ENCODE measurements at places on chromosomes 12 and 14.

DNA sequence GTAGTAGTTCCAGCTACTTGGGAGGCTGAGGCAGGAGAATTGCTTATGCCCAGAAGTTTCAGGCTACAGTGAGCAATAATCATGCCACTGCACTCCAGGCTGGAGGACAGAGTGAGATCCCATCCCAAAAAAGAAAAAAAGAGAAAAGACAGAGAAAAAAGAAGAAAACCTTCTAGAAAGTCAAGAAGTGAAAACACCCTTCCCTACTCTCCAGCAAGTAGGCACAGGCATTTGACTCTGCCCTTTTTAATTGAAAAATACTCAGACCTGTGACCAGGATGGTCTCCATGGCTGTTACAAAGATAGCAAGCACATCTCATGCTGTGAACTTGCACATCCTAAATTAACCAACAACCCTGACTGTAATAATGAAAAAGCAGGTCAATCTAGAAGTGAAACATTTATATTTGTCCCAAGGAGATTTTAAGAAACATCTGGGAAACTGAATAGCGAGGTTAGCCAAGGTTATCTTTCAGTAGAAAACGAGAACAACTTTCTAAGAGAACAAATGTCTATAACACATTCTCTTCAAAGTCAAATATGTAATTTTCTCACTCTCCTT is 2.0 kb downstream of the TMTC1 start:
- no peak for DNase-seq

- no peak for DNase-seq
These were observed 117.3 kb upstream of the LMNTD1 start for GRCh38 chr12:25670076-25671055.

- no peak for DNase-seq
These were observed 5.4 kb downstream of the TMEM117 start for GRCh38 chr12:43841253-43841652.

DNA sequence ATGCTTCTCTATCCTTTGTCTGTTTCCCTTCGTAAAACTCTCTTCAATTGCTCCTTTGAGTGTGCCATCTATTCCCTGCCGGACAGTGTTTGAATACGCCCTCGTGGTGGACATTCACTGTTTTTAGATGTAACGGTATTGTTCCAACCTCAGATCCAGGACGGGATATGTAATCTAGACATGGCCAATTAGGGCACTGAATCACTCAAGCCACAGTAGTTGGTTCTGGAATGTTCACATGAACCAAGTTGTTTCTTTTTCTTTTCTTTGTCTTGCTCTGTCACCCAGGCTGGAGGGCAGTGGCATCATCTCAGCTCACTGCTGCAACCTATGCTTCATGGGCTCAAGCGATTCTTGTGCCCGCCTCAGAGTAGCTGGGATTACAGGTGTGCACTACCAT is 204.2 kb upstream of the PLXNC1 start:
- DNase-seq: no peak

DNA sequence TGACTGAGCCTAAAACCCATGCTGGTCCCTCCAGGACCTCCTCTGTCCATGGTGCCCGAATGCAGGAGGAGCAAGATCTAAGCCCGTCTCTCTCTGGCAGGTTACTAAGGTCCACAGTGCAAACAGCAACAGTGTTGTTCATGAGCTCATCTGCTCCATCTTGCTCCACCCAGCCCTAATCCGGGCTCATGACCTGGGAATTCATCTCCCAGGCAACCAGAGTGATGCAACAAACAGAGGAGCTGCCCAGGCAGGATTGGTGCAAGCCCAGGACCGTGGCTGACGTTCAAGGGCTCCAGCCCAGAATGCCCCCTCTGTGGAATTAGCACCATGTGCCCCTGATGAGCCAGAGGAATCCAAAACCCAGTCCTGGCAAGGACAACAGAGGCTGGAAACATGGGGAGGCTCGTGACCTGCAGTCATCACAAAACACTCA is 29.9 kb downstream of the HSPB8 start:
- DNase-seq: no peak

GRCh38 chr14:104481323-104481722 is 98.2 kb upstream of the C14orf180 start:
- DNase-seq: no peak

DNA sequence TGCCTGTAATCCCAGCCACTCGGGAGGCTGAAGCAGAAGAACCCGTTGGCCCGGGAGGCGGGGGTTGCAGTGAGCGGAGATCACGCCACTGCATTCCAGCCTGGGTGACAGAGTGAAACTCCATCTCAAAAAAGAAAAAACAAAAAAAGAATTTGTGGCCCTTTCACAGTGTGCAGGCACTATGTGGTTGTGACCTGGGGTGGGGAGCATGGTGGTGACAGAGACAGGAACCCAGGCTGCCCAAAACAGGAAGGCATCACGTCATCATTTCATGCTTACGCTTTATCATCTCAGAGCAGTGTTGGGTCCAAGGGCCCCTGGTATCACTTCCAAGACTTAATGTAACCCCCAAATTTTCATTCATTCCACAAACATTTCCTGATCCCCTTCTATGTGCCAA is 175.7 kb upstream of the GSC start:
- no peak for DNase-seq

- DNase-seq: no peak
These were observed 88.6 kb upstream of the TMEM233 start for GRCh38 chr12:119505001-119505400.

- DNase-seq: no peak
These were observed 136.1 kb upstream of the RAP1B start for GRCh38 chr12:68474467-68475204.

- DNase-seq: peak; percentile 89
These were observed 69.2 kb upstream of the ETV6 start for GRCh38 chr12:11580125-11580751.

- peak; percentile 79 for DNase-seq
These were observed 47.3 kb upstream of the MED13L start for GRCh38 chr12:116324654-116325335.

- peak; percentile 51 for DNase-seq
These were observed 82.3 kb downstream of the SSPN start for GRCh38 chr12:26277506-26278246.

DNA sequence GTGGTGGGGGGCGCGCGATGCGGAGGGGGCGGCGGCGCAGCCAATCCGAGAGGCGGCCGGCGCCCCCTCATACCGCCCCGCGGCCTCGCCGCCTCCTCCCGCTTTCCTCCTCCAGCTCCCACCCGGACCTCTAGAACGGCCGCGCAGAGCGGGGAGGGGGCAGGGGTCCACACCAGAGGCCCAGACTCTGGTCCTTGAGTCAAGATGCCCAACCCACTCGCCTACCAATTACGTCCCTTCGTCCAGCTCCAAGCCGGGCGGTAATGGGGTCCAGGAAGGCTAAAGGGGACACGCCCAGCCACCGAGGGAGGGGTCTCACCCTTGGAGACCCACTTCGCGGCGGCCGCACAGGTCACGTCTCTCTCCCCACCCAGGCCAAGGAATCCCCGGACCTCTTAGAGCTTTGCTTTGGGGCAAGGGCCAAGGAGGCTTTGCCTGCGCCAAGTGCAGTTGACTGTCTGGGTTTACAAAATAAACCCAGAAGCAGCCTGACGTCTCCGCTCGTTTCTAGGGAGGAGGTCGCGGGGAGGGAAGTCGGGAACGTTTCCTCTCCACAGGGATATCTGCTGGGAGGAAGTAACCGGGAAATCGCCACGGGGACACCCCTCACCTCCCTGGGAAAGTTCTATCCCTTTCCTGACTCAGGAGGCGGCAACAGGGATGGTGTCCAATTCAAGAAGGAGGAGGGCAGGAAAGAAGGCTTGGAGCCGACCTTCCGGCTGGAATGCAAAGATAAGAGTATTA is 394 bp upstream of the AMIGO2 start:
- DNase-seq: peak; percentile 32

GRCh38 chr14:36313898-36314297 is 6.5 kb downstream of the MBIP start:
- DNase-seq: peak; percentile 15

- DNase-seq: no peak
These were observed 115.7 kb downstream of the PCNX1 start for GRCh38 chr14:71022939-71023338.

DNA sequence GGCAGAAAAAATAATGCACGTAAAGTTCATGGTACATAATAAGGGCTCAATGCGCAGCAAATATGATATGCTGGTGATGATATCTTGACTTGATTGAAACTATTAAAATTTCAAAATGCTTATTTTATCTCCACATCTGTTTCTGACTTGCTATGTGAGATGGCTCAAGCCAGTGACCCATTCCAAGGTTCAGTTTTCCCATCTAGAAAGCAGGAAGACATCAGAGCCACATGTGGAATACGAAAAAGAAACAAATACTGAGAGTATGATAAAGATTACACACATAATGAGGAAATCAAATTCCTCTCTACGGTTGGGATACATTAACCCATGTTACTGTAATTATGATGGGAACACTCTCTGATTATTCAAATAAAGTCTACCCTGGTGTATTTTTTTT is 24.0 kb upstream of the TSPAN11 start:
- no peak for DNase-seq

DNA sequence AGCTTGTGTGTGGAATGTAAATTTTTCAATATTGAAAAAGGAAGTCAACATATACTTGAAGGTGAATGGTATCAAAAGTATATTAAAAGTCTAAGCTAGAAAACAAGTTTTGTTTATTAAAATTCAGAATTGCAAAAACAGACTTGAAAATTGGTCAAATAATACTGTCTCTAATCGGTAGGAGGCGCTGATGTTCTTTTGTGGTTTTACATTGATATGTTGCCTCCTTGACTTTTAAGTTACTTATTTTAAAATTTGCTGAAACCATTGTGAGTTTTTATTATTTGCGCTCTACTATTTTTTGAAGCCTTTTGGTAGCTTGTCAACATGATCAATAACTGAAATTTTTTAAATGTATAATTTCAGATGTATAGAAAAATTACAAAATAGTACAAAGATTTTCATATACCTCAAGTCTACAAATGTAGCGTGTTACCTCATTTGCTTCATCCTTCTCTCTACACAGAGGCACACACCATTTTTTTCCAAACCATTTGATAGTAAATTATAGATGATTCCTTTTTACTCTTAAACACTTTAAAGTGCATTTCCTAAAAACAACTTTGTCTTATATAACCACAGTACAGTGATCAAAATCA is 6.9 kb downstream of the RTRAF start:
- DNase-seq: peak; percentile 16

DNA sequence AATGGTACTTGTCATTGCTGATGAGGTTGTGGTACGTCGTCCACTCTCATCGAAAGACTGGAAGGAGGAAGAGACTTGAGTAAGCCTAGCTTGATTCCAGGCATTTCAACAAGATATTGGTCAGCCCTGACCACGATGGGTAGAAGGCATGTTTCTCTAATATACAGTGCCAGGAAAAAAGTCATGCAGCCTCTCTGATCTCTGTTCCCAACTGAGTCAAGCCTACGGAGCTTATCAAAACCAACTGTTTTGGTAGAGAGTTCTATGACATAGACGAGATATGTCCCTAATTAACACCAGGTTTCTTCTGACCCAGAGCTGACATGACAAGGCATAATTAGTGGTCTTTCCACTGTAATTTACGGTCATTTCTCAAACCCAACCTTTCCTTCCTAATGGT is 58.5 kb downstream of the NIN start:
- DNase-seq: no peak

- no peak for DNase-seq
These were observed 215.8 kb upstream of the DIO2 start for GRCh38 chr14:80427101-80427500.

DNA sequence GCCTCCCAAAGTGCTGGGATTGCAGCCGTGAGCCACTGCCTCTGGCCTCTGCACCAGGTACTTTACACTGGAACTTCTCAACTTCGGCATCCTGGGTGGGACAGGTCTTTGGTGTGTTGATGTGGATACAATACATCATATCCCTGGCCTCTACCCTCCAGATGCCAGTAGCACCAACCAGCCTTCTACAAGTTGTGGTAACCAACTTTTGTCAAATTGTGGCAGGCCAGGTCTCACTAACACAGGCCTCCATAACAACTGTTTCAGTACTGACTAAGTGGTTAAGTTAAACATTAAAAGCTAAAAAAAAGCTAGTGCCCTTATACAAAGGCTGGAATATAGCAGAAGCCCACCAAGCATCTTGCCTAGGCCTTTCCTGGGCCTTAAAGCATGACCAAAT is 232.9 kb downstream of the PCNX1 start:
- DNase-seq: no peak

DNA sequence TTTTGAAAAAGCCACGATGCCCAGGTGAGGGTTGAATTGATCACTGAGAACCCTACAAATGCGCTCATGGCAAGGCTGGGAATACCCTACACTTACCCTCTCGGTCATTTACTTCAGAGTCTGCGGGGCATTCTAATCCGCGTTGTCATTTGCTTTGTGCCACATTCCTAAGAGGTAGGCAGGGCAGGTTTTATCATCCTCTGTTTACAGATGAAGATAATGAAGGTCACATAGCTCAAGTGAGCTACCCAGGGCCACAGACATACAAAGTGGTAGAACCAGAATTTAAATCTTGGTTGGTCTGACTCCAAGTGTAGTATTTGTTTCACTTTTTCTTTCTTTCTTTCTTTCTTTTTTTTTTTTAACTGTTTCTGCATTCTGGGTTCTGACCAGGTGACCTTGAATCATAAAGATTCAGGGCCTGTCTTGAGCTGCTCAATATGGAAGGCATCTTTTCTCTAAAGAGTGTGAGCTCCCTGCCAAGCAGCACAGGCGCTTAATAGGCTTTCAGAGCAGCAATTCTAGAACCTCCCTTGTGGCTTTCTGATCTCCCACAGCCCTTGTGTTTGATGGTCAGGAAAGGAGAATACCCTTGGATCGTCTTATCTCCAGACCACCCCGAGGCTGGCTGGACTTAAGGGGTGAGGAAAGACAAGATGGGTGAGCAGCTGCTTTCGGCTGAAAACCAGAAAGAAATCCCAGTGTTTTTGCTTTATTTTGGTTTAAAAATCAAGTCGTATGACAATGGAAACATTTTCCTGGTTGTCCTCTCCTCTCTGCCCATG is 662 bp upstream of the BATF start:
- no peak for DNase-seq

DNA sequence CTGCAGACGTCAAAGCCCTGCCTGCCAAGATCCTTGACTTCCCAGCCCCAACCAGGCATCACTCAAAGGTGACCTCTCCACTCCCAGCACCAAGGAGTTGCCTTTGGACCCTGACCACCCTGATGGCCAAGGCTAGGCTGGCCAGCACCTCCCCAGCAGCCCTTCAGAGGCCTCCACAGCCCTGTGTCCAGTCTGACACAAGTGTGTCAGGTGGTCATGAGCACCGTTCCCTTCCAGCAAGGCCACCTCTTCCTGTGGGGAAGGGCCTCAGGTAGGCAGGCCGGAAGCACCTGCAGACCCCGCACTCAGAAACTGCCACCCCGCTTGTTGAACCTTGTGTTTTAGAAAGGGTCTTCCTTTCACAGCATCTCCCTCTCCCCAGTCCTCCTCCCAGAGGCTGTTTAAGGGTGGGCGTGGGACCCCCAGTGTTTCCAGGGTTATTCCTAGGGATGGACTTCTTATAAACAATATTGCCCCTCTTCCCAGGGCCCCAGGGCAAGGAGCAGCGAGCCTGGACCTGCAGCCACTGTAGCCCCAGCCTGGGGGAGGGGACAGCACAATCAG is 13.2 kb upstream of the INF2 start:
- DNase-seq: no peak

DNA sequence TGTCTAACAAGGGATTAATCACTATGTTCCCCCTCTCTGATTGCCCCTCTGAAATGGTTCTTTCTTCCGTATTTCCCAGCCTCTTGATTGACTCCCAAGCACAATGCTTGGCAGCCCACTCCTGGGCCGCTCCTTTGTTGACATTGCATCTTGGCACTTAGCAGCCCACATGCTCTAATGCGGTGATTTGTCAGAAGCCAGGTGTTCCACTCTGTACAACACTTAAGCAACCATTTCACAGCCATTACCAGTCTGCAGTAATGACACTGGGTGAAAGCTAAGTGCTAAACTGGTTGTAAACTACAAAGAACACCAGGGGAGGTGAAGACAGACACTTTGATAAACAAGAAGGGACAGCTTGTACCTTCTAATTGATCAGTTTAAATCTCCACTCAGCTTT is 353.5 kb downstream of the TMEM132D start:
- DNase-seq: no peak

All from NB4 (cell line).